ENCODE measurements at places on chromosomes 4 and X.

- no peak for DNase-seq
Observed at GRCh38 chr4:137934911-137935310, 307.2 kb downstream of the SLC7A11 start.

GRCh38 chr4:41535911-41536371, 2.0 kb upstream of the LIMCH1 start:
- no peak for DNase-seq

DNA sequence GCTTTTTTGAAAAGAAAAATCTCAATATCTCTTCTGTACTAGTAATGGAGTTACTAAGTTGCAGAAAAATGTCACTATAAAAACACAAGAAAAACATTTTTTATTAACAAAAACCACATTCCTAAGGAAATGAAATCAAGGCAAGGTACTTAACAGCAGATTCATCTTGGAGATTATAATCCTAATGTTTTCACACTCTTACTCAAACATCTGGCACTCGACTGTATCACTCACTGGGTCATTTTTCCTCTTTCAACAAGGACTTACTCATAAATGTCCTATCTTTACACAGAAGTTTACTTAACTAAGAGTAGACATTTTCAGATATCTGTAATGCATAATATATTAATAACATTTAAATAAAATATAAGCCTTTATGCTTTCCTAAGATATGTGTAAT, 216.6 kb downstream of the NR3C2 start:
- DNase-seq = no peak

DNA sequence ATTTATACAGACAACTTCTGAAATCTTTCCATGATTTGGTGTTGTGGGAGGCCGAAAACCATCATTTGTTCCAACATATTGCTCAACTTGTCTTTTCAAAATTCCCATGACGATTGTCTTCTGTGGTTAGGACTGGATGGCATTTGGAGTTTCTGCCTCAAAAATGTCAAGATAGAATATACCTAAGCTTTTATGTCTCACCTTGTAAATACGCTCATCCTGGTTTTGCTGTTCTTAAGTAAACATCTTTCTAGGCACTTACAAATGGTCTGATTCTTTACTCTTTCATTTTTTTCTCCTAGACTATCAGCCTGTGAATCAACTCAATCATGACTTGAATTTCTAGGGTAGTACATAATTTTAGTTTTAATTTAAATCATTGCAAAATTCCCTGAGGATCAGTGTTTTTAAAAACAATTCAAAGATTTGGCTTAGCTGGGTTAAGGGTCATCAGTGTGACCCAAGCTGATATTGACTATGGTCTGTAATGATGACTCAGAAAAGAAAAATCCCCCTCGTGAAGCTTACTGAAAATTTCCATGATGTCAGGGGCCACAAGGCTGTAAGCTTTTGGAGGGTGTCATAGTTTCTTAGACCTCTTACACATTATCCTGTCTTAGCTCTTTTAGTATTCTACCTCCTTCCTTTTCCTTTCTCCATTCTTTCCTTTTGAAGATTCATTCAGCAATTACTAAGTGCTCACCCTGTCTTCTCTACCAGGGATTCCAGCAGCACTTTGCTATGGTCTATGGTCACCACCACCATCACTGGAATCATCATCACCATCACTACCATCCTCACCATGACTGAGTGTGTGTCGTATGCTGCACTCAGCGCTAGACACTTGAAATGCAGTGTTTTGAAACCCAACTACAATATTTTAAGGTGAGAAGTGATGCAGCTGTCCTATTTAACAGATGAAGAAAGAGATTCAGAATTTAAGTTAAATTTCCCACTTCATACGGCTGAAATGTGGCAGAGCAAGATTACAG, 124.4 kb downstream of the CPE start:
- no peak for DNase-seq

DNA sequence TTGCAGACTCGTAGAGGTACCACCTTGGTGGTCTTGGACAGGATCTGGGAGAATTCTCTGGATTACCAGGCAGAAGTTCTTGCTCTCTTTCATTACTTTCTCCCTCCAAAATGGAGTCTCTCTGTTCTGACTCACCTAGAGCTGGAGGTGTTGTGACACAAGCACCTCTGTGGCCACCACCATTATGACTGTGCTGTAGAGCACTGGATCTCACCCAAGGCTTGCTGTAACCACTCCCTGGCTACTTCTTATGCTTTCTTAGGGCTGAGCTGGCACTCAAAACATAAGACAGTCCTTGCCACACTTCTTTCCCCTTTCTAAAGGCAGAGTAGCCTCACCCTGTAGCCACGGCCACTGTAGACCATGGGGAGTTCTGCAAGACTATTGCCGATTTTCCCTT, 296.6 kb upstream of the DIPK2B start:
- DNase-seq = no peak

DNA sequence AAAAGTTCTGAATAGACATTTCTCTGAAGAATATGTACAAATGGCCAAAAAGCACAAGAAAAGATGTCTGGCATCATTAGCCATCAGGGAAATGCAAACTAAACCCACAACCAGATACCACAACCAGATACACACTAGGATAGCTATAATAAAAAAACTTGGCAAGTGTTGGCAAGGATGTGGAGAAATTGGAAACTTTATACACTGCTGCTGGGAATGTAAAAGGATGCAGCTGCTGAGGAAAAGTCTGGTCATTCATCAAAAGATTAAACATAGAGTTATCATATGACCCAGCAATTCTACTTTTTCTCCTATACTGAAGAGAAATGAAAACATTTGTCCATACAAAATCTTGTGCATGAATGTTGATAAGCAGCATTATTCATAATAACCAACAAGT, 92.3 kb downstream of the UCHL1 start:
- no peak for DNase-seq

- DNase-seq = no peak
Observed at GRCh38 chrX:135383249-135383648, 38.5 kb upstream of the SMIM10L2A start.

DNA sequence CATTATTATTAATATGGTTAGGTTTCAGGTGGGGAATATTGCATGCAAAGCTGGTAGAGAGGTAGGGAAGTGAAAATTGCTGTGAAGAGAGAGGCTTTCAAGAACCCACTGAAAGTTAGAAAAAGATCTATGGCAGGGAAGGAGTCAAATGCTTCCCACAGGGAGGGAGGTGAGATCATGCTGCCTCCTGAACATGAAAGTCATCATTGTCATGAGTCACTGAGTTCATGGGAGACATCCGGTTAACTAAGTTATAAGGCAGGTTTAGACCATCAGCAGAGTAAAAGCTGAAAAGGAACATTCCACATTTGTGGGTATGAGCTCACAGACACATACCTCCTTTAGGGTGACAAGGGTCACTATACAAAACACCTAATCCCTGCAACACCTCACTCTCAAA, 16.2 kb downstream of the GATB start:
- DNase-seq = no peak

DNA sequence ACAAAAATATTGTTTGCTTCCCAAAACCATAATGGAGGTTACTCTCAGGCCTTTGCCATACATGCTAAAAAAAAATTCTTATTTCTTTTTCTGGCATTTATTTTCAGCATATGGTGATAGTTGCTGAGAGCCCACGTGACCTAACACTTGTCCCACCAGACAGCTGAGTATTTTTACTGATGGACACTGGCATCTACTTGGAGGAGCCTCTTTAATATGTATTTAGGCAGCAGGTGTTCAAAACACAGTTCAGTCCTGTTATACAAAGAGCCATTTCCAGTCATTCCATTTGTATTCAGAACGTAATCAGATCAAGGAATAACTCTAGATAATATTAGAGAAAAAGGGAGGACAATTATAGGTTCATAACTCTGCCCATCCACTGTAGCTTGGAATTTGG, 95.5 kb downstream of the CXCL13 start:
- no peak for DNase-seq

- no peak for DNase-seq
Observed at GRCh38 chr4:37757121-37757520, 69.4 kb upstream of the PGM2 start.

GRCh38 chr4:36099509-36099908, 144.8 kb downstream of the ARAP2 start:
- no peak for DNase-seq
